Activated T-cell treated with anti-CD3 and anti-CD28 coated beads, Interleukin-2, amount 50 U/mL, for 1 hour (primary cell): ENCODE measurements at places on chromosomes 7 and 10.

DNA sequence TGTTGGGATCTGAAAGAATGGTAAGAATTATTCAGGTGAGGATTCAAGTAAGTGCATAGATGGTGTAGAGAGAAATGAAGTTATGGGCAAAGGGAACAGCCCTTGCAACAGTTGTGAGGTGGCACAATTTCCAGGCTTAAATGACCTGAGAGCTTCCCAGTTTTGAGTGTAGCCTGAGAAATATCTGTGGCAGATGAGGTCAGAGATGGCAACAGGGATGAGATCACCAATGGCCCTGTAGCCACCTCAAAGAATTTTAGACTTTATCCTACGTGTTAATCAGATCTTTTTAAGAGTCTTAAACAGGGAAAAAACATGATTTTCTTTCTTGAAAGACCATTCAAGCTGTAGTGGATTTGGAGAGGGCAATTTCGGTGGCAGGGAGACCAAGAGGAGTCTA, 1.9 kb upstream of the NRF1 start:
- no peak for DNase-seq

DNA sequence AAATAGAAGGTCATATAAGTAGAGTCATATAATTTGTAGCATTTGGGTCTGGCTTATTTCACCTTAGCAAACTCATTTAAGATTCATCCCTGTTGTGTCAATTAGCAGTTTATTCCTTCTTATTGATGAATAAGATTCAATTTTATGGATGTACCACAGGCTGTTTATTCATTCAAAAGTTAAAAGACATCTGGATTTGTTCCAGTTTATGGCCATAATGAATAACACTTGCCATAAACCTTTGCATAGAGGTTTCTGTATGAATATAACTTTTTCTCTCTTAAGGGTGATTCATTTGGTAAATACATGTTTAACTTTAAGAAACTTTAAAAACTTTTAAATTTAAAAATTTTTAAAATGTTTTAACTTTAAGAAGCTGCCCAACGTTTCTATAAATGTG, 66.4 kb downstream of the CPED1 start:
- no peak for DNase-seq

GRCh38 chr10:89151857-89152256, 55.3 kb downstream of the CH25H start:
- no peak for DNase-seq

GRCh38 chr7:452226-452751, 67.4 kb downstream of the PDGFA start:
- no peak for DNase-seq

- no peak for DNase-seq
Measured at GRCh38 chr10:71516890-71517289, 120.2 kb downstream of the CDH23 start.

GRCh38 chr7:127760436-127761031, 108.5 kb downstream of the SND1 start:
- no peak for DNase-seq

DNA sequence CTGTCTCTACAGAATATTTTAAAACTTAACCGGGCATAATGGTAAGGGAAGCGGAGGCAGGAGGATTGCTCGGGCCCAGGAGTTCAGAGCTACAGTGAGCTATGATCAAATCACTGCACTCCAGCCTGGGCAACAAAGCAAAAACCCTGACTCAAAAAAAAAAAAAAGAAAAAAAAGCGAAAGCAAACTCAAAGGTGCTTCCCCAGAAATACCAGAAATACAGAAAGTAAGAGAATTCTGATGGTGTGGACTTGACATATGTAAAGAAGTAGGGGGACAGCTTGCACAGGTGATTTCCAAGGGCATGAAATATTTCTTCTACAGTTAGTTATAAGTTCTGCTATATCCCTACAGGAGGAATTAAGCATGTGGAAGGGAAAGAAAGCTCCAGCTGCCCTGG, 69.7 kb upstream of the APBB1IP start:
- no peak for DNase-seq

DNA sequence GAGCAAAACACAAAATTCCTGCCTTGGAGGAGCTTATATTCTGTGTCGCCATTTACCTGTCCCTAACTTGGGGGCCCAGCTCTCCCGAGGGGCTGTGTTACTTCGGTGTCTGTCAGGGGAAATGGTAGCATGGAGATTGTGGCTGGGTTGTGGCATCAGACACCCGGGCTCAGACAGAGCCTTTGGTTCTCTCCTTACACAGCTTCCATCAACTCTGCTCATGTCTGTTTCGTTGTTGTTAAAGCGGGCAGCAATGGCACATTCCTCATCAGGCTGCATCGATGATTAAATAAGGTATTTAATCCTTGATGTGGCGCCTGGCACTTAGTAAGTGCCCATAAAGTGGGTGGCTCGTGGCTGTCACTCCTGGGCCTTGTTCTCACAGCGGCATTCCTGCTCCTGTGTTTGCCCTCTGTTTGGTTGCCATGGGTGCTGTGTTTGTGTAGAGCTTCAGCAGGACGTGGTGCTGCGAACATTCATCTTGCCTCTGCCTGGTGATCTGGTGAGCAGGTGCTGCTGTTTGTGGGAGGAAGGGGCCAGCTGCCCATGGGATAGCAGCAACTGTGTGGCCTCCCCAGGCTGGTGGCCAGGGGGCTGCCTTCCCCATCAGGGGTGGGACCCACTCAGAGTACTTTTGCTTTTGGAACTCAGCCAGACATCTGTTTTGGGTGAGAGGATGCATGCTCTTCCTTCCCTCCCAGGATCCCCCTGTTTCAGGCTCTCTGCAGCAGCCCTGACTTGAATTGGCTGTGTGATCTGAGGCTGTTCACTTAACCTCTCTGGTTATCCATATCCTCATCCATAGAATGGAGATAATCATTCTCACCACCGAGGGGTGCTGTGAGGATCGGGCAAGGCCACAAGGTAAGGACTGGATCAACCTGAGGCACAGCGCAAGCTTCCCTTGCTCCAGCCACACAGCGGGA, 207.2 kb upstream of the SVIL start:
- DNase-seq: no peak

DNA sequence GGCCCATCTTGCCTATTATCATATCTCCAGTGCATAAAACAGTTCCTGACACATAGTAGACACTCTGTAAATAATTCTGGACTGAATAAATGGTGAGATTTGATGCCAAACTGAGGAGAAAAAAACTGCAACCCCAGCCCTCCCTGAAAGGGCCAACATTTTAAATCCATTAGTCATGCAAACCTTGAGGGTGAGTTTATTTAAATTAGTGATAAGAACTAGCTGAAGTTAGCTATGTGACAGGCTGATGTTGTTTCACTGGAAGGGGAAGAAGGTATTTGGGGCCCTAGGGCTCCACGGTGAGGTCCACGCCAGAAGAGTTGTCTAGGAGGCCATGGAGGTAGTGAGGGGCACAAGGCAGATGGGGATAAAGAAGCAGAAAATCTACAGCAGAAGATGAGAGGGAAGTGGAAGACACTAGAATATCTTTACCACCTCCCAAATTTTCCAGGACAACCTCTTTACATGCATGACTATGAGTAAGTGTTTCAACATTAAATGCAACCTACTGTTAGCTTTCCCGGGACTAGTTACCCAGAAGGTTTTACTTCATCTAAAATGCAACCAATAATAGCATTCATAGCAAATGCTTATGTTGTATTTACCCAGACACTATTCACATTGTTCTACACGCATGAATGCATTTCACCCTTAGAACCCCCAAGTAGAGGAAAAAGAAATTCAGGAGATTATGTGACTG, 183.2 kb upstream of the LYZL1 start:
- no peak for DNase-seq

DNA sequence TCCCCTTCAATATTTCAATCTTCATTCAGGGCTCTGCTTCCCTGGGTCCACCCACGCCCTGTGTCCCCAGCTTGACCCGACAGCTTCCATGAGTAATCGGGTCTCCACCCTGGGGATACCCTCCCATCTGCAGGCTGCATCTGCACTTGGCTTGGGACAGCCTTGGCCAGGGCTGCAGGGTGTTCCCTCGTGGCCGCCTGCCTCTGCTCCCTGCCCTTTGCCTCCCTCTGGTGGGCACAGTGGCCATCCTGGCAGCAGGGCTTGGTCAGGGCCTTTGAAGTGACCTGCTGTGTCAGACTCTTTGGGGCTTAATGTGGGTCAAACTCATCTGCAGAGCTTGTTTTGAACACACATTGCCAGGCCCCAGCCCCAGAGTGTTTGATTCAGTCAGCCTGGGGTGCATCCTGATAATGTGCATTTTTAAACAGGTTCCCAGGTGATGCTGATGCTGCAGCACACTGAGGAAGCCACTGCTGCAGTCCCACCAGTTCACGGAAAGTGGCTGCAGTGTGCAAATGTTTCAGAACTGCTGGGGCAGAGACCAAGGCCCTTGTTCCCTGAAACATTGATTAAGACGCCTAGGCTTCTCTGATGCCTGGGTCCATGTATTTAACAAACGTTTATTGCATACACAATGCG, 80.7 kb upstream of the SEC61G start:
- DNase-seq: no peak

DNA sequence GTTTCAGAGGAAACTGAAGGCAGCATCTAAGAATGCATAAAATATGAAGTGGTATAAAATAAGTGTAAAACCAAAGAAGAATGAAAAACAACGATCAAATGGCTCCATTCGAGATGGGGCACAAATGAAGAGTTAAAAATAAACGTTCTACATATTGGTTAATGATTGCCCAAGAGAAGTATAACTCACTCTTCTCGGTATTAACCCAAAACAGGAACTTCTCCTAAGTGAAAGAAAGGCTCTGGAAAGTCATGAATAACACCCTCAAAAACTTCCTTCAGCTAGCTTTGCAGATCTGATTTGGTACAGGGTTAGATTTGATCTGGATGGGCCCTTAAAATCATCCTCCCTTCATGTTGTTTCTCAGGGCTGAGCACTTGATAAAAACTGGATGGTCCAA, 94.3 kb upstream of the ADO start:
- no peak for DNase-seq

- DNase-seq: no peak
Measured at GRCh38 chr10:50416181-50416824, 165.0 kb upstream of the ASAH2 start.

GRCh38 chr10:105288026-105288425, 646.9 kb downstream of the SORCS3 start:
- no peak for DNase-seq

DNA sequence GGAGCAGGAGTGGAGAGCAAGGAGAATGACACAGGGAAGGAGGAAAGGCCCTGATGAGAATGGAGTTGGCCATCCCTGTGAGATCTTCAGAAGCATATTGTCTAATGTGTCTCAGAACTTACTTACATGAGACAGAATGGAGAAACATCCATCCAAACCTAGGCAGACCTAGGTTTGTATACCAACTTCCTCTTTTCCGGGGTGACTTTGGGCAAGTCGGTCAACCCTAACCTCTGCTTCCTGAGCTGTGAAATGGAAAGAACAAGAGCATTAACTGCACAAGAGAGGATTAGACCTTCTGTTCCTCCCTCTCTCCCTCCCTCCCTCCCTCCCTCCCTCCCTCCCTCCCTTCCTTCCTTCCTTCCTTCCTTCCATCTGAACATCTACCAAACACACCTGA, 4.5 kb downstream of the GHRHR start:
- no peak for DNase-seq

- DNase-seq: no peak
Measured at GRCh38 chr10:123157210-123157609, 3.0 kb downstream of the BUB3 start.

DNA sequence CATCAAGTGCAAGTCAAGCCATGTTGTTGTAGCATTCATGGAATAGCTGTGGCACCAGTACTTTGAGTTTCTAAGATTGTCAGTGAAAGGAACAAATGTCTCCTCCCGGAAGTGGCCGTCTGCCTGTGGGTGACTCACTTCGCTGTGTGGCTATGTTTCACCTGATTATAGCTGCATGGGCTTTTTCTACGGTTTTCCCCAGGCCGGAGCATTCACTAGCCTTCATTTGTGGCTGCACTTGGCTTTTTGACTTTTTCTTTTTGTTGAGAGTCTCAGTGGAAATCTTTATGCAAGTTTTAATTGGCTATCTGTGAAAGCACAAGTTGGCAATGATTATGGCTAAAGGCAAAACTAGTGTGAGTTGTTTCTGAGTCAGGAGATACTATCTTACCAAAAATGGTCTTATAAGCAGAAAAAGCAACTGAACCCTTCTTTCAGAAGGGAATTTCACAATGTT, 35.0 kb downstream of the SRI start:
- DNase-seq: no peak

GRCh38 chr10:55704950-55705349, 656.1 kb downstream of the ZWINT start:
- no peak for DNase-seq

DNA sequence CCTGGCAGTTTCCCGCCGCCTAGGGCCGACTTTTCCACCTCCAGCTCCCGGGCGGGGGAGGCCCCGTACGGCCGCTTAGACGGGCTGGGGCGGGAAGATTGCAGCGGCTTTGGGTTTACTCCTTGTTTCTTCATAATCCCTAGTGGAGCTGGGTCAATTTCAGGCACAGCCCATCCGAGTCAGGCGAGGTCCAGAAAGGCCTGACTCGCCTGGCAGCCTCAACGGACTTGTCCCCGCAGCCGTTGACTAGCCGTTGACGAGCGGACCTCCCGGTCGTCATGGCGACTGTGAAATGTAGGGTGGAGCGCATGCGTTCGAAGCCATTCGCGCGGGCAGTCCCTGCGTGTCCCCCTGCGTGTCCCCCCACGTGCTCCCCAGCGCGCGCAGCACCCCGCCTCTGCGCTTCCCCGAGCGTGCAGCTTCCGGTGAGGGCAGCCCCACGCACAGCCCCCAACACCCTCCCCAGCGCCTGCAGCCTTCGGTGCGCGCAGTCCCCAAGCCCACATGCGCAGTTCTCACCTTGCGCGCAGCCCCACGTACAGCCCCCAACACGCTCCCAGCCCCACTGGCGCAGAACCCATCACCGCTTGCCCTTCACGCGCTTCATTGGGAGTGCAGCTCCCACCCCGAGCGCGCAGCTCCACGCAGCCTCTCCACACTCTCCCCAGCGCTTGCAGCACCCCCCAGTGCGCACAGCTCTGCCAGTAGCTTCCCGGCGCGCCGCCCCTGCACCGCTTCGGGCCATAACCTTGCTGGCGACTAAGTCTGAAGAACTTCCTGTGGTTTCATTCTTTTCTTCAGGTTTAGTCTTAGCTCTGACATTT, 67.8 kb downstream of the TBX20 start:
- DNase-seq: no peak

- no peak for DNase-seq
Measured at GRCh38 chr10:122176232-122177213, 94.6 kb upstream of the BTBD16 start.
